Stimulated activated CD8-positive, alpha-beta memory T cell treated with anti-CD3 and anti-CD28 coated beads, Interleukin-2, amount 100 ng/mL, for 48 hours (primary cell): ENCODE measurements at places on chromosomes 13 and 19.

- DNase-seq: no peak
Observed at GRCh38 chr19:49498475-49498874, 2.2 kb downstream of the RPS11 start.

DNA sequence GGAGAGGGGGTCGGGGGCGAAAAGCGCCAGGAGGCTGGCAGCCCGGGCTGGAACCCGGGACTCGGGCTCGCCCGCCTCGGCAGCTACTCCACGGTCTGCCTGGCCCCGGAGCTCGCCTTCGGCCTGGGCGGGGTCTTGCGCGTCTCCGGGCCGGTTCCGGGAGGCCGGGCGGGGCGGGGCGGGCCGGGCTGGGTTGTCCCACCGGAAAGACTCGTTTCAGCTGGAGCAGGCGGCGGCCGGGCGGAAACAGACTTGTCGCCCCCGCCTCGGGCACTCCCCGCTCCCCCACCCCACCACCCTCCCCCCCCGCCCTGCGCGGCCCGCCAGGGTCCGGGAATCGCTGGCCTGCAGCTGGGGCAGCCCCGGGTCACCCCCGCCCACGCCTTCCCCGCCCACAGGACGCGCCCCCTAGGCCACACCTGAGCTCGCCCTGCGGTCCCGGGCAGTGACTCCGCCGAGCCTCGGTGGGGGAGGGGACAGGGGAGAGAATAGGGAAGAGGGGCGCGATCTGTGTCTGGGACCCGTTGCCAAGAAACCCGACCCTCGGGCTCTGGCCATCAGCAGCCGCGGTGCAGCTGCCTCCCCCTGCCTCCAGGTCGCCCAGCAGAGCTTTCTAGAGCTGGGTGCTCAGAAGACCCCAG, 109.4 kb downstream of the KCTD15 start:
- no peak for DNase-seq

DNA sequence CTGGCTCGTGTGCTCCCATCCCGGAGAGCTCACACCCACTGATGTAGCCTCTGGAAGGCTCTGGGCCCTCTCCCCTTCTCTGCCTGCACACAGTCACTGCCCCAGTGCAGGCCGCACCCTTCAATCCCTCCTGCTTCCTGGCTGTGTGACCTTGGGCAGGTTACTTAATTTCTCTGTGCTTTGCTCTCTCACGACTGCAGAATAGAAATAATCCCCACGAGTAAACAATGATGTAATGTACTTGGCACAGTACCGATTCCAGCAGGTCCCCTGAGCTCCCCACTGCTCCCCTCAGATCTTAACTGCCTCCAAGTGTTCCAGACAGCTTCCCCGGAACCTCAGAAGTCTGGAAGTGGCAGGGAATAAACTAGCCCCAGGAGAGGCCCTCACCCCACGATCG, 16.1 kb downstream of the LIG1 start:
- DNase-seq: no peak

- DNase-seq: no peak
Observed at GRCh38 chr13:107678075-107678689, 537.2 kb downstream of the LIG4 start.

DNA sequence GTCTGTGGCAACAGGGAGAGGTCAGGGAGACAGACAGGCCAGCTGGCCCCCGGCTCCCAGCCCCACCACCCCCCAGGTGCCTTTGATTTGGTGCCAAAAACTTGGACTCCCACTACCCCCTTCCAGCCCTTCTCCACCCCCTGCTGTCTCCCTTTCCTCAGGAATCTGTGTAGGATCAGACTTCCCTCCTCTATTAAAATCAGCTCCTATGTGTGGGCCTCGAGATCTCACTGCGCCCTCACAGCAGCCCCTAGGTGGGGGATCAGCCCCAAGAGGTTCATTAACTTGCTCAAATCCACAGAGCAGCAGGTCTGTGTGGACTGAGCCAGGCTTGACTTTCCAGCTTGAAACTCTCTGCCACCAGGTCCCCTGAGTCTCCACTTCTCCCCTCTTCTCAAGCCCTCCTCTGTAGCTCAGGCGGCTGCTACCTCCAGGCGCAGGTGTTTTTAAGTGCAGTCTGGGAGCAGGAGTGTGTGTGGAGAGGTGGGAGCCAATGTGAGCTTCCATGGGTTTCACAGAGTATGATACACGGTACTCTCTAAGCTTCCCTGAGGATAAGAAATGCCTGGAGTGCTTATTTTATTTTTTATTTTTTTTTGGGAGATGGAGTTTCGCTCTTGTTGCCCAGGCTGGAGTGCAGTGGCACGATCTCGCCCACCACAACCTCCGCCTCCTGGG, 1.7 kb downstream of the GAPDHS start:
- DNase-seq: no peak

DNA sequence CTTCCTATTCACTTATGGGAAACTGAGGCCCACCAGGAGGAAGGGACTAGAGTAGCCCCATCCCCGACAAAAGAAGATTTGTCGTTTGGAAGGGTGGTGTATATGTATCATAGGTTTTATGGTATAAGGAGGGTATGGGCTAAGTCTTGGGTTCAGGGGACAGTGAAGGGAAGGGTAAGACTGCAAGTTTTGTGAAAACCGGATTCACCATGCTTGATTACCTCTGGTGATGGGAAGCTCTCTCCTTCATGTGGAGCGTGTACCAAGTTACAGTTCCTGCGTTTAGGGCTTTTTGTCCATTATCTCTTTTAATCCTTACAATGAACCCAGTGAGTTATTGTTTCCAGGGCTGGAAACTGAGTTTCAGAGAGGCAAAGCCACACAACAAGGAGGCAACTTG, 3.8 kb downstream of the VASP start:
- no peak for DNase-seq

GRCh38 chr19:34512254-34512822, 30.8 kb downstream of the WTIP start:
- DNase-seq: no peak

DNA sequence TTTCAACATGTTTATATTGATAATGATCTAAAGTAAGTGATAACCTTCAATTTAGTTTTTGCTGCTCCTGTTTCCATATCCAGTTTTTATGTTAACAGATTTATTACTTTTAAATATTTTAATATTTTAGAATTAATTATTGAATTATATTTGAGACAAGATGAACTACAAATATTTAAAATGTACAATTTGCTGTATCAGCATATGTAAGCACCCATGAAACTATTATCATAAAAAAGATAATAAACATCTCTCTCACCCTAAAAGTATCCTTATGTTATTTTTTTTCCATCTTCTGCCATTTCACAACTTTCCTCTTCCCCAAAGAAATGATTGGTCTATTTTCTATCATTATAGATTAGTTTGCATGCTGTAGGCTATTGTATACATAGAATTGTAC, 1426.6 kb upstream of the PRR20A start:
- no peak for DNase-seq

GRCh38 chr13:71580614-71581013, 286.4 kb downstream of the DACH1 start:
- no peak for DNase-seq
